Stimulated activated CD8-positive, alpha-beta memory T cell treated with anti-CD3 and anti-CD28 coated beads, Interleukin-15, amount 100 ng/mL, for 4 hours (primary cell): ENCODE measurements at places on chromosomes 11 and 22.

- DNase-seq, result no peak
Observed at GRCh38 chr11:20258376-20258895, 98.2 kb upstream of the DBX1 start.

GRCh38 chr11:2940921-2941821 lies 12.0 kb upstream of the PHLDA2 start:
- DNase-seq, result no peak

GRCh38 chr22:37809672-37810333 lies 2.1 kb downstream of the GCAT start:
- no peak for DNase-seq

DNA sequence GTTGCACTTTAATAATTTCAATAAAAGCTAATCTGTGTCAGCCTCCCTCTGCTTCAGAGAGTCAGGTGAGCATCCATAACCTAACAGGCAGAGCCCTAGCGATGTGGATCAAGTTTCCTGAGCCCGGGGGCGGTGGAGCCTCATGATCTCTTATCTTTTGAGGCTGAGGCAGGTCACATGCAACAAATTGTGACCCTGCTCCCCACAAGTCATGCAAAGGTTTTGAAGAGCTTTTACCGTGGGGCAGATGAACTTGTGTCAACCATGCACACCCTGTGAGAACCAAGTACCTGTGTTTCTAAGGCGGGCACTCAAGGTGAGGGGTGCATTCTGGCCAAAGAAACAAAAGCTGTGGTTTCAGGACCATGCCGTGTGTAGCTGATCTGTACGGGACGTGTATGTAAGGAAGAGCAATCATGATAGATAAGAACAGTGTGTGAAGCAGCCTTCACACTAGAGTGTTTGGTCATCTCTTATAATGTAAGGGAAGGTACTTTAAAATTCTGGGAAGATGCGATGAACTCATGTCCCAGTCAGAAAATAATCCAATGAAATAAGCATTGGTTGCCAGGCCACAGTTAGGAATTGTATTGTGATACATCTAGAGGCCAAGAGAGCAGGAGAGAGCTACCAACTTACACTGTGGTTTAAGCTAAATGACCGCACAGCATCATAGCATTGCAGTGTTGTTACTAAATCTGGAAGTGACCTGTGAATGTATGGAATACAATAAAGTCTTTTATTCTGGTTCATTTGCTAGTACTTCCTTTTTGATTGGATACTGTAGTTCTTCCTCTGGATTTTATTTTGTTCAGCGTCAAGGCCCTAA lies 49.8 kb downstream of the DKK3 start:
- DNase-seq, result no peak

- DNase-seq, result no peak
Observed at GRCh38 chr22:30196141-30196879, 50.2 kb downstream of the LIF start.

- DNase-seq, result no peak
Observed at GRCh38 chr11:44773351-44773965, 46.7 kb downstream of the TSPAN18 start.

- DNase-seq, result no peak
Observed at GRCh38 chr11:63944987-63945386, 6.2 kb downstream of the NAA40 start.

DNA sequence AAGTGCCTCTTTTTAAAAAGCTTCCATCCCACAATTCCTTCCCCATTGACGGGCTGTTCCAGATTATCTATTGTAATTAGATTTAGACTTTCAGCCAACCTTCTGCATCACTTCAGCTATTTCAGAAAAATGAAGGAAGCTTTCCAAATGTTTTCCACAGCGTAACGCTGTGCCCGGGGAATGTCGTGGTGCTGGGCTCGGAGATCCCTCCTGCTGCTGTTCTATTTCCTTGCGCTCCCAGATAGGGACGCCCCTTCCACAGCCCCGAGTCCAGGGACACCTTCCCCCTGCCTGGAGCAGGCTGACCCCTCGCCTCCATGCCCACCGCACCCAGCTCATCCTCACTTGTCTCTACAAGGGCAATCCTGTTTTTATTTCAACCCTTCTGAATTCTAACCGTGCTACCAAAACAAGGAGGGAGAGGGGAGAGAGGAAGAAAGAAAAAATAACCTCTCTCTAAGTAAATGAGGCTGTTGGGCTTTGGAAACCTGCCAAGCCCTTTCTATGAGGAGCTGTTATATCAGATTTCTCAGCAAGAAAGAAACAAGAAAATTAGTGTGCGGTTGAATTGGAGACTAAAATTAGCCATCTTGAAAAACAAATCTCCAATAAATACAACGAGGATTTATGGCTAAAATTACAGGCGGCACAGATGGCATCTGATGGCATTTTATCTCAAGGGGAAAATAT lies 366.9 kb downstream of the BRD1 start:
- DNase-seq, result no peak

- no peak for DNase-seq
Observed at GRCh38 chr11:37203006-37203405, 605.0 kb upstream of the RAG2 start.

GRCh38 chr11:112656772-112657428 lies 304.3 kb upstream of the NCAM1 start:
- no peak for DNase-seq

GRCh38 chr22:47445212-47445611 lies 682.8 kb downstream of the TBC1D22A start:
- DNase-seq, result no peak

DNA sequence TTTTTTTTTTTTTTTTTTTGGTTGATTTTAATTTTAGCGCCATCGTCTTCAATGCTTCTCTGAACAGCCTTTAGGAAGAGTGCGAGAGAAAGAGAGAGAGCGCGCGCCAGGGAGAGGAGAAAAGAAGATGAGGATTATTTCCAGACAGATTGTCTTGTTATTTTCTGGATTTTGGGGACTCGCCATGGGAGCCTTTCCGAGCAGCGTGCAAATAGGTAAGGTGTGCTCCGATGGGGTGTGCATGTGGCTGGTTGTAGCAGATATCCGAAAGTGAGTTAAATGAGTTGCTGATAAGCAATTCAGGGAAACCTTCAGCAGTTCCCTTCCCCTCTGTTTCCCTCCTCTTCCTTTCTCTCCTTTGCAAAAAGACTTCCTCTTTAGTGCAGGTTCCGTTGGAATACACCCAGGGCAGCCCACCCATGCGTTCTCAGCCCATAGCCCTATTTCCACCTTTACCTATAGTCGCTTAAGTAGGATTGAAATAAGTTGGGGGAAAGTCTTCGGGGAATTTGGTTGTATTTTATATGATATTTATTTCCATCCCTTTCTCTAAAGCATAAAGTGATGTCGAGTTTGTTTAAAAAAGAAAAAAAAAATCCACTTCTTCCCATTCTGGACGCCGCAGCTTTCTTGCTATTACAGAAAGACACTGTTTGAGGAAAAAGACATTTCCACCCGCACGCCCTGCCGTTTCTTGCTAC lies 1.1 kb downstream of the GRIA4 start:
- no peak for DNase-seq

- DNase-seq, result no peak
Observed at GRCh38 chr22:26561756-26562417, 28.0 kb downstream of the TPST2 start.

- no peak for DNase-seq
Observed at GRCh38 chr22:47406896-47407295, 644.4 kb downstream of the TBC1D22A start.

DNA sequence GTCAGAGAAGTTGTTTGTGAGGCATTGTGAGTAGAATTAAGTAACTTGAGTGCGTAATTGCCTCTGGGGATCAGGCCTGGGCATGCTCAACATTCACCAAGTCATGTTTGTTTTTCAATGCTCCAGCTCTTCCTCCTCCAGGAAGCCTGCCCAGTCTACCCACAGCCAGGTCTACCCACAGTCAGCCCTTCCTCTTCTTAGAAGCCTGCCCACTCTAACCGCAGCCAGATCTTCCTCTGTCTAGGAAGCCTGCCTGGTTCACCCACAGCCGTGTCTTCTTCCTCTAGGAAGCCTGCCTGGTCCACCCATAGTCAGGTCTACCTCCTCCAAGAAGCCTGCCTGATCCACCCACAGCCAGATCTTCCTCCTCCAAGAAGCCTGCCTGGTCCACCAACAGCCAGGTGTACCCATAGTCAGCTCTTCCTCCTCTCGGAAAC lies 25.0 kb downstream of the LRP5 start:
- no peak for DNase-seq

GRCh38 chr11:35619116-35619854 lies 1.0 kb downstream of the FJX1 start:
- no peak for DNase-seq

DNA sequence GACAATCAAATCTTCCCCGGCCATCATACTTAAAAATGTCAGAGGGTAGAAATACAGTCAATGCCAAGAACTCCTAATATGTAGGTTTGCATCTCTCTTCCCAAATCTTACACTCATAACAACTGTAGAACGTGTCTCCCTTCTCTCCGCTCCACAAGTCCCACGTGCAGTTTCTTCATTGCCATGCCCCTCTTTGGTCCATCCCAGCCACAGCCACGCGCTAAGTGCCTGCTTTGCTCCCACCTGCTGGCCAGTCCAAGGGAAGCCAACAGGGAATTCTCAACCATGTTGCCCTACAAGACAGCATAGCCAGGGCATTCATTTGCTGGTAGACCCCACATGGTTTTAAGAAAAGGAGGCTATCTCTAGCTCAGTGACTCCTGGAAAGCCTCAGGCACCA lies 420.6 kb upstream of the ISX start:
- DNase-seq, result no peak

DNA sequence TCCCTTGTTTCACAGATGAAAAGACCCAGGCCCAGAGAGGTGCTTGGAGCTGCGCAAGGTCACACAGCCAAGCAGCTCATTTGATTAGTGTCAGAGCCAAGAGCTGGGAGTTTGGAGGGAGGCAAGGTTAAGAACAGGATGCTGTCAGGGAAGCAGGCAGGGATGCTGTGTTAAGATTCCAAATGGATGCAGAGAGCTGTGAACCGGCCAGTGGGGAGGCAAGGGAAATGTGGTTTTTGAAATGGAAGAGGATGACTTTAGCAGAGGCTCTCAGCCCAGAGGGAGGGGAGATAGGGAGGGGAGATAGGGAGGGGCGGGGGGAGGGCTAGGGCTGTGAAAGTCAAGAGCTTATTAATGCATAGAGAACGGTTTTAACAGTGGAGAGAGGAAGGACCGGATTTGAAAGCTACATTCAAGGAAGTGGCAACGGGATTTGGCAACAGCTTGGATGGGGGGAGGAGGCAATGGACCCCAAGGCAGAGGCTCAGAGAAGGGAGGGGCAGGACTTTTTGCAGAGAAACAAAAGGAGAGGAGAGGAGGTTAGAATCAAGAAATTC lies 13.0 kb downstream of the RTN4RL2 start:
- DNase-seq, result no peak

DNA sequence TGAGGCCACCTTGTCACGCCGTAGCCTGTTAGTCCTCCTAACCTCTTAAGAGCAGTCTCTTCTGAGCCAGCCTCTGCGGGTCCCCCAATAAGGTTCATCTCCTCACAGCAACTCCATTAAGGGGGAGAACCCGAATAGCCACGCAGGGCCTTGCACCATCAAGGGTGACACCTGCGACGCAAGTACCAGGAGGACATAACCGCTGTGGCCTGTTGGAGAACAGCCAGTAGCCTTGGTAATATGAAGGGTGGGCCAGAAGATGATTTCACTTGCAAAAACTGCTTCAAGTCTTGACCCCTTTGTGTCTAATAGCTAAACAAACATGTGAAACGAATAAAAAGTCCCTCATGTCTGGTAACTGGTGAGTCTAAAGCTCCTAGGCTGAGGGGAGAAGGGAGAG lies 14.8 kb downstream of the ARFGAP2 start:
- DNase-seq, result no peak

GRCh38 chr11:2268729-2269600 lies 1.4 kb downstream of the ASCL2 start:
- DNase-seq, result peak; percentile 82

DNA sequence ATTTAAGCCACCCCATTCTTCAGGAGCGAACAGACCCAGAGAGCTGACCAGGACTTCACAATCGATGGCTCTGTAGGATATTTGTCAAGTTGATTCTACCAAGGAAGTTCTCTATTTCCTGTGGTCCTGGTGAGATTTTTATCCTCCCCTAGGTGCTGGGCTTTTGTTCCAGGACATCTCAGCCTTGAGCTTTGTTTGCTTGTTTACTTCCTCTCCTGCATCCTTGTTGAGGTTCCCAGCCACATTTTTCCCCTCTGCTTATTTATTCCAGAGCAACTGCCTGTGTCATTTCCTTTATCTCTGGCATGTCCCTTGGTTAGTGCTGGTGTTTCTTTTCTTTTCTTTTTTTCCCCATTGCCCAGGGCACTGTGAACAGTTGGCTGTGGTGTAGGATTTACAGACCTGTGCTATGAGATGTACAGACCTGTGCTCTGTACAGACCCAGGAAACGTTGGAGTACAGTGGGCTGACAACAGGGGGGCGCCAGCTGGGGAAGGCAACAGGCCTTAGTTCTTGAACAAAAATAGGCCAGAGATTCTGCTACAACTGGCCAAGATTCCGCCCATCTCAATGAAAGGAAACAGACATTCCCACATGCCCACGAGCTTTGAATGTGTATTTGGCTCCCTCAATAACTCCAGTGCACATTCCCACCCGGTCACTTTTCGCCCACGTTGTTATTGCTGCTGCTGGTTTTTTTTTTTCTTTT lies 235.9 kb upstream of the DDI1 start:
- DNase-seq, result no peak

DNA sequence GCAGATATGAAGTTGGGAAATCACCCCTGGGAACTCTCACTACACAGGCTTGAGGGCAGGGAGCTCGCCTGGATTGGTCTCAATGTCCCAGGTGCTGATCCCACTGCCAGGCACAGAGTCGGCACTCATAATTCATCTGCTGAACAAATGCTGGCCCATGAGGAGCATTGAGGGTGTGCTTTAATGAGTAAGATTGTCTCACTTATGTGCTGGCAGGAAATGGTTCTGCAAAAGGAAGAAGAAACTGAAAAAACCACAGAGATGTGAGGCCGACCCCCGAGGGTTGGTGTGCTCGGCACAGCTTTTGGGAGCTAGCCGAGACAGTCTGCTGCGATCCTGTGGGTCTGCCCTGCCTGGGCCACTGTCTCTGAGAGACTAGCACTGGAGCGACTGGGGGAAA lies 9.4 kb downstream of the PLAAT2 start:
- DNase-seq, result no peak
